ENCODE measurements at places on chromosomes 7 and 10.

- no peak for DNase-seq
Measured at GRCh38 chr7:88664630-88665233, 94.8 kb upstream of the ZNF804B start.

DNA sequence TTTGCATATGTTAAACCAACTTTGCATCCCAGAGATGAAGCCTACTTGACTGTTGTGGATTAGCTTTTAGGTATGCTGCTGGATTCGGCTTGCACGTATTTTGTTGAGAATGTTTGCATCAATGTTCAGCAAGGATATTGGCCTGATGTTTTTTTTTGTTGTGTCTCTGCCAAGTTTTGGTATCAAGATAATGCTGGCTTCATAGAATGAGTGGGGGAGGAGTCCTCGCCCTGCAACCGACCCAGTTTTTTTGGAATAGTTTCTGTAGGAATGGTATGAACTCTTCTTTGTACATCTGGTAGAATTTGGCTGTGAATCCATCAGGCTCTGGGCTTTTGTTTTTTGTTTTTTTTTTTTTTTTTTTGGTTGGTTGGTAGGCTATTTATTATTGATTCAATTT is 147.9 kb downstream of the AHR start:
- no peak for DNase-seq

DNA sequence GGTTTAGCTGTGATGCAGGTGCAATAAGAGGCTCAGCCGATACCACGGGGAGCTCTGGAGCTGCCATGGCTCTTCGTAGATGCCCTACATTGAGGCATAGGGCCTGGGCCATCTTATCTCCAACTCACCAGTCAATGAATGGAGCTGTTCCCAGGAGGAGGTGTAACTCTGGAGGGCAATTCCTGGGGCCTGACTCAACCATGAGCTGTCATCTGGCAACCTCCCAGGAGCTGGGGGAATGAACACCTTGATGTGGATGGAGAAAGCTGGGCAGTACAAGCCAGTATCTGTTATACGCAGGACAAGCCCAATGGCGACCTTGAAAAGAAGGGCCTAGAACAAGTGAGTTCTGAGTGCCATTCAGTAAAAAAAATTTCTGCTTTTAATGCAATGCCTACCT is 224.0 kb upstream of the PLXDC2 start:
- DNase-seq = no peak

DNA sequence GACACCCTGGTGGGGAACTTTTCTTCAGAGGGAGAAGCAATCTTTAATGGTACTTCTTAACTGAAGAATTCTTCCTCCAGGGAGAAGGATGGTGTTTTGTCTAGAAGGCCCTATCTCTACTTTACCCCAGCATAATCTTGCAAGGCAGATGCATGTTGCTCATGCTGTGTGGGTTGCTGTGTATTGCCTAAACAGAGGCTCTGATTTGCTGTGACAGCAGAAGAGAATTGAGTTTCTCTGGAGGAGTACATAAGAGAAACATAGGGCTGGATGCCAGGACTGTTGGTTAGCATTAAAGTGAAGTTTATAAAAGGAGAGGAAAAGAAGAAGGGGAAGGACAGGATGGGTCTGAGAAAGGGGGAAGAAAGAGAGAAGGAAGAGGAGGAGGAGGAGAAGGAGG is 248.1 kb upstream of the HPS1 start:
- DNase-seq = no peak

DNA sequence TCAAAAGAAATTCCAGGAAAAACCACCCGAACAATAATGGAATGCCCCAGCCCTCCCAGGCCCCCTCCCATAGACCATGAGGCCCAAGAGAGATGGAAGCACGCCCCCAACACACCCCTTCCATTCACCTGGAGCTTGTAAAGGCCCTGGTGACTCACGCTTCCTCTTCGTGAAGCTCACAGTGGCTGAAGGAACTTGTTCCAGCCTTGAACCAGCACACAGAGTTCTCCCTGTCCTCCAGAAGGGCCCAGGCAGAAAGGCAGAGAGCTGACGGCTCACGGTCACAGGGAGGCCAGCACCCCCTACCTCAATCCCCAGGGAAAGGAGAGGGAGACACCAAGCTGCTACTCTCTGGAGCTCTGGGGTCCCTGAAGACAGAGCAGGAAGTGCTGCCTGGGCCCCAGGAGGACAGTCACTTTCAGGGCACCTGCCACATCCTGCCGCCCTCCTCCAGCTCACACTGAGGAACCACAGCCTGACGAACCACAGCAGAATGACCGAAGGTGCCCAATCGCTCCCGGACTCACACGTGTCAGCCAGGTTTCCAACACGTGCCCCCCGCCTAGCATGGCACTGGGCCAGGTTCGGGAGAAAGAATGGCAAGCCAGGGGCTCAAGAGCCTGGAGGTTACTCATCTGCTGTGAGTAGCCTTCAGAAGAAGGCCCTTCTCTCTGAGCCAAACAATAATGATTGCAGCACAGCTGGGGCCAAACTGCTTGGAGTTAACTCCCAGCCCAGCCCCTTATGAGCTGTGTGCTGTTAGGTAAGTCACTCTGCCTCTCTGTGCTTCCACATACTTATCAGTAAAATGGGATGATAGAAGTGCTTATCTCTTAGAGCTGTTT is 52.8 kb downstream of the DLG5 start:
- peak; percentile 8 for DNase-seq

GRCh38 chr7:158174947-158175346 is 412.7 kb downstream of the PTPRN2 start:
- no peak for DNase-seq

DNA sequence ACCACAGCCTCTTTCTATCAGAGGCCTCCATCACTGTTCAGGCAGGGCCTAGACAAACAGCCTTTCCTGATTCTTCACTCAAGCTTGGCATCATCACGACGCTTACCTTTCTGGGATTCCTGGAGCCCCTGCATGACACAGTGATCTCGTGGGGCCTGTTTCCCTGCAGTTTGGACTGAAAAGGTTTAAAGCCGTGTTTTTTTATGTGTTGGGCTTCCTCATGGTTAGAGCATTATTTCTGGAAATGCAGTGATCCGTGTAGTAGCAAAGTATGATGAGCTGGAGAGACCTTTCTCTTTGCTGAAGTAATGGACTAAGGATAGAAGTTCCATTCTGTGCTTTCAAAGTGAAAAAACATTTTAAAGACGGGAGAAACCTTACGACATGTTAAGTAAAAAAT is 169.1 kb downstream of the BMPER start:
- no peak for DNase-seq

All from stimulated activated CD4-positive, alpha-beta T cell treated with anti-CD3 and anti-CD28 coated beads, Interleukin-4, amount 100 ng/mL, for 24 hours (primary cell).